CD4-positive, alpha-beta T cell treated with Interleukin-6 for 4 hours (primary cell): ENCODE measurements at places on chromosomes 3 and 15.

- DNase-seq, result no peak
These were observed 76.3 kb upstream of the LIPC start for GRCh38 chr15:58355382-58355971.

- no peak for DNase-seq
These were observed 148.7 kb downstream of the TPRG1 start for GRCh38 chr3:189320511-189320910.

- no peak for DNase-seq
These were observed 466.3 kb downstream of the ZIC1 start for GRCh38 chr3:147875498-147875897.

DNA sequence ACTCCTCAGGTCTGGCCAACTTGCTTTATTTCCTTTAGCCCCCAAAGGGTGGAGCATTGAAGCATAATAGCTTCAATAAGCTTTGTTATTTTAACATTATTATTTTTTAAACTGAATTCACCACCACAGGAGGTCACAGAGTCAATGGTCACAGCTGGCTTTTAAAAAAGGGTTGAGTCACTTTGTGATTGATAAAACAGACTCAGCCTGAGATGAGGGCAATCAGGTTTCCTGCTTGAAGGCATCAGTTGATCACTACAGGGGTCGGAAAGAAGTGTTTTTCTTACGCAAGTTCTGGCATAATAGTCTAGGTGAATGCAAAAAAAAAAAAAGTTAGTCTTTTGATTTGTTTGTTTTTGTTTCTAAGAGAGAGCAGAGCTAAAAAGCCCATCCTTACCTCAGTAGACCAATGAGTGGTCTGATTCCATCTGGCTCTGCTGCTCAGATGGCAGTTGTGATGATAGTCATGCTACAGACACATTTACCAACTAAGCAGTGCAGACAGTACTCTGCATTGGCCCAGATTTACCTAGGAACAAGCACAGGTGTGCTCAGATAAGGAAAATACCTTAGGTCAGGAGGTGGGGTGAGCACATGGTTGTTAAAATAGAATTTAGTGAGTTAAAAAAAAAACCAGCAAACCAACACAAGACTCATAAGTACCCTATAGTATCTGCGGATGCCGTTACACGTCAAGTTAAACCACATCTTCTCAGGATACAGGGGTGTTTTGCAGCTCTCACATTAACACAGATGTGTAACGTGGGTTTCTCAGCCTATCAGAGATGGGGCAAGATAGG lies 22.6 kb downstream of the ZNF80 start:
- DNase-seq, result peak; percentile 57

GRCh38 chr3:66227915-66228314 lies 7.1 kb downstream of the SLC25A26 start:
- no peak for DNase-seq

DNA sequence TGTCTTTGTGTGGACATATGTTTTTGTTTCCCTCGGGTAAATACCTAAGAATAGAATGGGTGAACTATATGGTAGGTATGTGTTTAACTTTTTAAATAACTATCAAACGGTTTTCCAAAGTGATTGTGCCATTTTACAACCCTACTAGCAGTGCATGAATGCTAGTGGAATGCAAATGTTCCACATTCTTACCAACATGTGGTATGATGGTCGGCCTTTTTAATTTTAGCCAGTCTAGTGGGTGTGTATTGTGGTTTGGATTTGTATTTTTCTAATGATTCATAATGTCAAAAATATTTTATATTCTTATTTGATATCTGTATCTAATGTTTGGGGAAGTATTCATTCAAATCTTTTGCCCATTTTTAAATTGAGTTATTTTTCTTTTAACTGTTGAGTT lies 68.2 kb upstream of the SMAD3 start:
- DNase-seq, result no peak

DNA sequence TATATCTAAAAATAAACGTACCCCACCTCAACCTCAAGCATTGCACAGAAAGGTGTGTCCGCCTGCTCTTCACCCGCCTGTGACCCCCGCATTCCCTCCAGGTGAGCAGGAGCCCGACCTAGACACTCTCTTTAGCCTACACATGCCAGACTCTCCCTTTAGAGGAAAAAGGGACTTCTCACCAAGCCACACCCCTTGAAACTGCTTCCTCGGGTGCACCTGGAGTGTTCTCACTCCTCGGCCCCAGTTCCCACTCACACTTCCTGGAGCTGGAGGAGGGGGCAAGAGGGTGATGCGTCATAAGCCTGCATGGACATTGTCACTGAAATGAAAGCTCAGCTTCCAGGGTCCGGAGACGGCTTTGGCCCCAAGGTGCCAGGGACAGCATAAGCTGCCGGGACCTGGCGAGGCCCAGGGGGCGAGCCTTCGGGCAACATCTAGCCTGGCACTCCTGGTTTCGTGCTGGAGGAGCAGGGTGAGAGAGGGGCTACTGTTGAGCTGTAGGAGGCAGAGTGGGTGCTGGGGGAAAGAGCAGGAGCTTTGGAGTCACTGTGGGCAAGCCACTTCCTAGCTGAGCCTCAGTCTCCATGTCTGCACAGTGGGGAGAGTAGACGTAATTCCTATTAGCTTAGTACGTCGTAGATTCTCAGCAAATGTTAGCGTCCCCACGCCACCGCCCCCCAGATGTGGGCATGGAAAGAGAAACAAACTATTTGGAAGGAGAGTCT lies 9.8 kb upstream of the MUC4 start:
- no peak for DNase-seq

DNA sequence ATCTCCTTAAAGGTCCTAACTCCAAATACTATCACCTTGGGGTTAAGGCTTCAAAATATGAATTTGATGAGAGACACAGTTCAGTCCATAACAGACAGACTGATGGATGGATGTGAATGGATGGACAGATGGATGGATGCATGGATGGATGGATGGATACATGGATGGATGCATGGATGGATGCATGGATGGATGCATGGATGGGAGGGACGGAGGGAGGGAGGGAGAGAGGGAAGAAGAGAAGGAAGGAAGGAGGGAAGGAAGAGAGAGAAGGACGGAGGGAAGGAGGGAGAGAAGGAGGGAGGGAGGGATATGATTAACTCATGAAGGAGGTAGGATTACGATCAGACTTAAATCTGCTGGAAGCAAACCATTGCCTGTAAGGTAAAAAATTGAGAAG lies 192.4 kb downstream of the LRRN1 start:
- DNase-seq, result no peak

- no peak for DNase-seq
These were observed 183.6 kb upstream of the TLE3 start for GRCh38 chr15:70281261-70281810.

- DNase-seq, result no peak
These were observed 88.3 kb upstream of the ACP3 start for GRCh38 chr3:132228923-132229322.

DNA sequence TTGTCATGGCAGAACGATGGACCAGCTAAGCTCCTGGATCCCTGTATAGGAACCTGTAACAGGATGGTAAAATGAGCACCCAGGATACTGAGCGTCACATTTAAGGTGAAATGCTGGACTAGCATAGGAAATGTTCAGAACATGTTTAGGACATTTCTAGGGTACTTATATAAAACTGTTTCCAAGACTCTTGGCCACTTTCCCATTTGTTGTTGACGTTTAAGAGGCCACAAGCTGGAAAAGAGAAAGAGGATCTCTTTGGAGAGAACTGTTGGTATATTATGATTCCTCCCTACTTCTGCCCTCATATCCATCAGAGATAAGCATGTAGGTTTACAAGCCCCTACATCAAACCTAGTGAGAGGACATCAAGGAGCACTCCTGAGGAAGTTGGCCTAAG lies 57.5 kb downstream of the SCN11A start:
- no peak for DNase-seq

GRCh38 chr3:177979703-177980102 lies 556.5 kb upstream of the KCNMB2 start:
- no peak for DNase-seq

DNA sequence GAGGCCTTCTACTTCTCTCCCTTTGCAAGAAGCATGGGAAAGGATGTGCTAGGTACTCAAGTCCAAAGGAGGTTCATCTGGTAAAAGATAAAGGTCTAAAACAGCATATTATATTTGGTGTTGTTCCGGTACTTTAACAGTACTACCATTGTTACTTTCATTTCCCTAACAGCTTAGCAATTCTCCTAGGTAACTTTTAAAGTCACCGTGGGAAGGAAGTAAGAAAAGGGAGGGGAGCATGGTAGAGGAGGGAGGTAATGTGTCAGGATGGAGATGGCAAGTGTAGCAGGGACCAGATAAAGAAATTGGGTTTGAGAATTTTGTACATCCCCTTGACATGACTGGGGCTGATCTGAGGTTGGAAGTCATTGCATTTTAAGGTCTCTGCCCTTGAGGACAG lies 89.4 kb upstream of the SKOR1 start:
- no peak for DNase-seq

GRCh38 chr3:196994056-196994455 lies 25.4 kb upstream of the PIGZ start:
- no peak for DNase-seq

- DNase-seq, result no peak
These were observed 57.6 kb downstream of the SSR3 start for GRCh38 chr3:156497326-156497725.

DNA sequence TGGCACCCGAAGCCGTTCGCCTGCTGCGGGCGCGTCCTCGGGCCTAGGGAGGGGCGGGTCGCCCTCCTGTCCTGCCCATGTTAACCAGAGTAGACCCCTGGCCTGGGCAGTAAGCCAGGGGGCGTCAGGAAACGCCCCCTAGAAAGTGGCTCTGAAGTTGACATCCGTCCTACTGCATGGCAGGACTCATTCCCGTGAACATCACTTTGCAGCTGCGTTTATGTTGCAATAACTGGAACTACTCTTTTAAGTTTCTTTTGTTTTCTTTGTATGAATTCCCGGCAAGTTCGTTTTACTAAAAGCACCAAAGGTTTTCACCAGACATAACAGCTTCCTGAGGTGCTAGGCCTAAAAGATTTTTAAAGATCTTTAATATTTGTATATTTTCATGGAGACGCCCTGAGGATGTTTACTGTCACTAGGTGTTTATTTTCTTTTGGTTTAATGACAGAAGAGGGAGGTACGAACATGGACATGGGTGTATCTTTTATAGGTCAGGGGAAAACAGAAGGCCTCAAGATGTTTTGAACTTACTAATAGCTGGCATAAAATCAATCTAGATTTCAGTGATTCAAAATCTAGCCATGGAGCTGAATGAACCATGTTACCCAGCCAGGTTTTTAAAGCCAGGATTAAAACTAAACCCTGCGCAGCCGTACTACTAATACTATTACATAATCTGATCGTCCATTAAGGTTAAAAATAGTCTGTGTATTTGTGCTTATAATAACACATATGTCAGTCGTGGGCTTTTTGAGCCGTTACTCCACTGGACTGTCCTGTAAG lies 1.0 kb downstream of the C15orf61 start:
- no peak for DNase-seq

DNA sequence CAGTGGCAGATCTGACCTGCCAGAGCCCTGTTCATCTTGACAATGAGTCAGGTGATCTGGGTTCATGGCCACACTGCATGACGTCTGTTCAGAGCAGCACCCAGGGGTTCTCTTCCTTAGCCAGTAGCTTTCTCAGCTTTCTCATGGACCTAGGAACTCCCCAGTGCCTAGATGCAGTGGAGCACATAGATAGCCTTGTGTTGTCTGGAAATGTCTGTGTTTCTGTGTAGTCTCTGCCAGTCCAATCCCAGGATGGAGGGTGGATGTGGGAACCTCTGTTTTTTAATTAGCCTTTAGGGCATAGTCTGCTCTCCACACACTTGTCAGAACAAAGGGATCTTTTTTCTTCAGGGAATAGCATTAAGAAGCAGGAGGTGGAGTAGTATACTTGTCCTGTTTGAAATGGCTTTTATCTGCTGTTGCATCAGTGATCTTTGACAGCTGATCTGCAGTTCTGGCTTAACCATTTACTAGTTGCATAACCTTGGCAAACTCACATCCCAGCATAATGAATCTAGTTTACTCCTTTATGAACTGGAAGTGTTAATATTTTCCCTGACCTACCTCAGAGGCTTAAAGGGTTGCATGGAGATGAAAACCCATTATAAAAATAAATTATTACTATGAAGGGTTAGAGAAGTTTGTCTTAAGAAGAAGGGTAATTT lies 16.1 kb upstream of the CACNA1D start:
- DNase-seq, result no peak

DNA sequence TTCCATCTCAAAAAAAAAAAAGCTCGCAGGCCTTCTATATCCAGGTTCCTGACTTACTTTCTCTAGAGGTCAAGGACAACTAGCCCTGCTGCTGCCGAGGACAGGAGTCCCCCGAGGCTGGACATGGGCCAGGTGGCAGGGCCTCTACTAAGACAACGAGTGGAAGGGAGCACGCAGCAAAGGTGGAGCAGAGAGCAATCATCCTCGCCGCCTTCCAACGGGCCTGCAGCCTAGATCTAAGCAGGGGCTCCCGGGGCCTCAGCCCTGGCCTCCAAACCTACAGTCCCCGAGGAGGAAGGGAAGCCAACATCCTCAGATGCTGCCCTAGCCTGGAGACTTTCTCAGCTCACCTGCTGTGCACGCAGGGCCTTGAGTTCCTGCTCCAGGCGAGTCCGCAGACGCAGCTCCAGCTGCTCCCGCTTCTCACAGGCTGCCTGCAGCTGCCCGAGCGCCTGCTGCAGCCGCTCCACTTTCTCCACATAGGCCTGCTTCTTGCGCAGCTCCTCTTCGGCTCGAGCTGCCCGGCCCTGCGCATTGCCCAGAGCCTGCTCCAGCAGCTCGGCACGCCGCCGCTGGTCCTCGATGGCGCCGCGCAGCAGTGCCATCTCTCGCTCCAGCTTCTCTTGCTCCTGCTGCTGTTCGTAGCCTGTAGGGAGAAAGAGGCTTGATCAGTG lies 12.9 kb downstream of the AMOTL2 start:
- no peak for DNase-seq

GRCh38 chr3:22383285-22383684 lies 632.3 kb upstream of the ZNF385D start:
- no peak for DNase-seq

DNA sequence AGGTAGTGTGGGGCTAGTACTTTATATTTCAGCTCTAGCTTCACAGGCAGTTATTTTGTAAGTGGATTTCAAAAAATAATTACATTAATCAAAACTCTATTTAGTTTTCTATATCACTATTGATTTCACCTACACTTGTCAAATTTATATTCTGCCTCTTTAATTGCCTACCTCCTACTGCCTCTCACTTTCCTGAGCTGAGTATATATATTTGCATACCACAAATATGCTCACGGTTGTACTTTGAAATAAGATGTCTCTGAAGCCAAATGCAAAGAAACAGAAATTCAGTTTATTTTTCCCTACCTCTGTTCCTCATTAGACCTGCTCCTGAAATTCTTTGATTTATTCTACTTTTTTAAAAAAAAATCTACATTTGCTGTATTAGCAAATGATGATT lies 309.3 kb upstream of the TGFBR2 start:
- DNase-seq, result no peak

DNA sequence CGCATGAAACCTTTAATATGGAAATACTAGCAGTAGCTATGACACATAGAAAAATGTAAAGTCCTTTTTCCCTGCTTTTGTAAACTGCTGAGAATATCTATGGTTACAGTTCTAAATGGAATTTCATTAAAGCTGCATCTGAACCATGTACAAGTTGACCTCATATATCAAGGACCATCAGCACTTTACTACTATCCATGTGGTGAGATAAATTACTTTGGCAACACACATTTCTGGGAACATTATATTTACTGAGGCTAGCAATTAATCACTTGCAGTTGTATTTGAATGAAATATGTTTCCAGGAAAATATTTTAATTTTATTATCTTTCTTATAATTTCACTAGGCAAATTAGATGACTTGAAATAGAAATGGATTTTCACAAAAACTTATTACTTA lies 545.5 kb downstream of the NAALADL2 start:
- DNase-seq, result no peak

- DNase-seq, result no peak
These were observed 140.1 kb upstream of the UBE2E2 start for GRCh38 chr3:23062982-23063381.

GRCh38 chr3:172150268-172150667 lies 110.9 kb downstream of the FNDC3B start:
- DNase-seq, result no peak
